ENCODE measurements at places on chromosomes 2 and 18.

DNA sequence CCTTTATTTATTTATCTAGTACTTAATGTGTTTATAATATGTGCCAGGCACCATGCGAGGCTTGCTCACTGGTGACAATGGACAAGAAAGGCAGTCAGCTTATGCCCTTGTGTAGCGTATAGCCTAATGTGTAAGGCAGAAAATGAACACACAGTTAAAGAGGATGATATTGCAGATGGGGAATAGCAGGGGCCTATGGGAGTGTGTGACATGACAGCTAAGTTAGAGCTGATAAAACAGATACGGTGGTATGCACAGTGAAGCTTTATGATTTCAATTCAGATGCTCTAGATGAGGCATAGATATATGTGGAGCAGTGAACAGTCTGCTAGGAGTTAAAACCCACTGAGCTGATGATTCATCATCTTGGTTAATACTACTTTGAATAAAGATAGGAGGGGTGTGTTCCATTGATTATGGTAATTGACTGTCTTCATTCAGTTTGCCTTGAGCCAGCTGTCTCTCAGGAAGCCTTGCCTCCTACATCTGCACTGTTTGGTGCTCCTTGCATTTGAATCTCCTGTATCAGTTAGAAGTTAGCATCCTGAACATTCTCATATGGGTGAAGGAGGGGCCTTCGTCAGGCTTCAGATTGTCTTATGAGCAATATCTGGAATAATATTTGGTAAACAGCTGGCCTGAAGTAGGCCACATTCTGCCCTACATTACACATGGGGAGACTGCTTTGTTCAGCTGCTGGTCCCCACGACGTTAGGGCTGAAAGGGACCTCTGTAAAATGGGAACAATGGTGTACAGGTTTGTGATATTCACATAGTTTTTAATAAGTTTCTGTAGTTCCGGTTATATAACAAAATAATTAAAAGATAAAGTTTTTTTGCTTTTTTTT lies 13.2 kb downstream of the MAP4K4 start:
- DNase-seq: no peak

DNA sequence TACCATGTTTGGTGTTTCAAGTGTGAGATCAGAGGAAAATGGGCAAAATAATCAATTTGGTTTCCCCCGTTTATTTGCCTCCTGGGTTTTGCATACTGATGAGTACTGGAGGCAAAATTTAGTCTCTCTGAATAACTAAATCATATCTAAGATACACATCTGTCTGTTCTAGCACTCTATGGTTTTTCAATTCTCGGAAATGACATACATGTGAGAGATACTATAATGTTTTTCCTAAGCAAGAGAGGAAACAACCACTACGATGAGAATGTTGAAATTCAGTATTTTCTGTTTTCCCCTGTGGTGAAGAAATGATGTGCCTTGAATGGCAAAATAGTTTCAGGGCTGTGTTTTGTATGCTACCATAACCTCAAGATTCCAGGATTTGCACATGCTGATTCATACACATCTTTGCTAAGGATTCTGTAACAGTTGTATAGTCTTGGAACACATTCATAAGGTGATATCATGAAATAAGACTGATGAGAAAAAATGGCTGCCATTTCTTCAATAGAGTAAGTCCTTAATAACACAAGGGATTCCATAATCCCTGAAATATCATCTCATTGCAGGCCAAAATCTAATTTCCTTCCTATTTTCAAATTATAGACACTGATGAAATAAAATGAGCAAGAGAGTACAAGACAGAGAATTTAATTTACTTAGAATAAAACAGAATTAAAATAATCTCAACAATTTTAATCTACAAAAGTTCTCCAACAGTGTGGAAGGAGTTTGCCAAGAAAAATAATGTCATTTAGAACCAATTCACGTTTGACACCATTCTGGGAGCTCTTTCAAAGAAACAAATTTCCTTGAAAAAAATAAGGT lies 316.6 kb downstream of the FIGN start:
- DNase-seq: no peak

DNA sequence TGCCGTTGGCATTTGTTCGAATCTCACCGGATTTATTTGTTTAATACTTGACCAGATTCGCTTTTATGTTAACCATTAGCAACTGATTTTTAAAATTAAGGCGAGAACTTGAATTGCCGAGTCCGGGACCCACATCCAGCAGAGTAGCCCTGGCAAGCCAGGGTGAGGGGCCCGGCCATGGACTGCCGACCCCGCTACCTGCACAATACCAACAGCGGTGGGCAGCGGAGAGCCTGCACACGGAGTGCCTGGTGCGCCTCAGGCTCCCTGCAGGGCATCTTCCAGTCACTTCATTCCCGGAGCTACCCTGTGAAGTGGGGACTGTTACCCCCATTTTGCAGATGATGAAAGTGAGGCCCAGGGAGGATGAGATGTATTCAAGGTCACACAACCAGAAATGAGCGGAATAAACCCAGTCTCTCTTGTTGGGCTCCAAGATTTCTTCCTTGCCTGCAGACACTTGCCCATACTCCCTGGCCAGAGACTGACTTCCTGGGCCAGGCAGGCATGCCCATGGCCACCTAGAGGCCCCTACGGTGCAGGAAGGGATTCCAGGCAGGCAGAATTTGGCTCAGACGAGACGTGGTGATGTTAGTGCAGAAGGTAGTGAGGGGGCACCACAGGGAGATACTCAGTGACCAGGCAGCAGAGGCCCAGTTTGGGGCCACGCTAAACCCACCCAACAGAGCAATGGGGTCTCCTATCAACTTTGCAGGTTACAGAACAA lies 2.9 kb downstream of the FBLN7 start:
- DNase-seq: no peak

GRCh38 chr2:47560107-47560819 lies 157.3 kb downstream of the MSH2 start:
- DNase-seq: no peak

- no peak for DNase-seq
These were observed 100.1 kb upstream of the ERBB4 start for GRCh38 chr2:212638694-212639093.

- no peak for DNase-seq
These were observed 82.0 kb upstream of the TTC39C start for GRCh38 chr18:23932385-23933067.

DNA sequence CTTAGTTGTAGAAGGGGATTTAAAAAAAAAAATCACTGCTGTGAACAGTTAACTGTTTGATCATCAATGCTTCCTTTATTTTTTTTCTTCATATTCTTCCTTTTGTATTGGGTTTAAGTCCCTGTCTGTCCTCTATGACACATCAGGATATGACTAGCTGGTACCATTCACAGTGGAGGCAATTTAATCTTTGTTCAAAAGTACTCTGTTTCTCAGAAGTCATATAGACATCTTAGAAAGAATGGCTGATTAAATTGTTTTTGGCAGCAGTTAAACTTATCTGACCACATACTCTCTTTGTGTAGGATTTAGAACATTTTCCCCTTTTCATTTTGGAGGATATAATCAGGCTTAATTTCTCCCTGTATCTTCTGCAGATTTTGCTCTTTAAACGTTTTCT lies 807.8 kb upstream of the CDH2 start:
- DNase-seq: no peak

Data from NCI-H510A (cell line).